ENCODE measurements at places on chromosomes 4 and X. TPM values are rescaled to one million over a fixed set of nuclear protein-coding genes. Genes with fewer than 3 reads are reported as not detected.

The ATOH1 gene
- not detected for total RNA-seq

The HSD17B13 gene
- 1.7 TPM for total RNA-seq

The SLC34A2 gene
- total RNA-seq: 2,903 TPM

DNA sequence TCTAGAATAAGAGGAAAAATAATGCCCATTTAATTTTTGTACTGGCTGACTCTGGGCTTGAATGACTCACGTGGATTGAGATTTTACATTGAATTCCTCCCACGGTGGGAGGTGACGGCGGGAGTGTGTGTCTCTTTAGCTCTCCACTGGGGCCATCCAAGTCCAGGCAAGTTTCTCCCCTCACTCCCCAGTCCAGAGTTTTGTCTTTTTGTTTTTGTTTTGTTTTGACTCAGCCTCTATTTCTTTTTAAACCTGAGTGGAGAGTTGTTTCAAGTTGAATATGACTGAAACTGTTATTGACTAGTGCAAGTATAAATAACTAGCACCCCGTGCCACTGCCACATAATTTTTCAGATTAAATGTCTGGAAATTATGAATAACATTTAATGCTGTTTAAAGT, 13.6 kb downstream of the CHST7 start:
- DNase-seq: no peak

The CXCL6 gene
- not detected for total RNA-seq

- DNase-seq: no peak
Measured at GRCh38 chr4:189124149-189124758, 816.4 kb upstream of the FRG1 start.

DNA sequence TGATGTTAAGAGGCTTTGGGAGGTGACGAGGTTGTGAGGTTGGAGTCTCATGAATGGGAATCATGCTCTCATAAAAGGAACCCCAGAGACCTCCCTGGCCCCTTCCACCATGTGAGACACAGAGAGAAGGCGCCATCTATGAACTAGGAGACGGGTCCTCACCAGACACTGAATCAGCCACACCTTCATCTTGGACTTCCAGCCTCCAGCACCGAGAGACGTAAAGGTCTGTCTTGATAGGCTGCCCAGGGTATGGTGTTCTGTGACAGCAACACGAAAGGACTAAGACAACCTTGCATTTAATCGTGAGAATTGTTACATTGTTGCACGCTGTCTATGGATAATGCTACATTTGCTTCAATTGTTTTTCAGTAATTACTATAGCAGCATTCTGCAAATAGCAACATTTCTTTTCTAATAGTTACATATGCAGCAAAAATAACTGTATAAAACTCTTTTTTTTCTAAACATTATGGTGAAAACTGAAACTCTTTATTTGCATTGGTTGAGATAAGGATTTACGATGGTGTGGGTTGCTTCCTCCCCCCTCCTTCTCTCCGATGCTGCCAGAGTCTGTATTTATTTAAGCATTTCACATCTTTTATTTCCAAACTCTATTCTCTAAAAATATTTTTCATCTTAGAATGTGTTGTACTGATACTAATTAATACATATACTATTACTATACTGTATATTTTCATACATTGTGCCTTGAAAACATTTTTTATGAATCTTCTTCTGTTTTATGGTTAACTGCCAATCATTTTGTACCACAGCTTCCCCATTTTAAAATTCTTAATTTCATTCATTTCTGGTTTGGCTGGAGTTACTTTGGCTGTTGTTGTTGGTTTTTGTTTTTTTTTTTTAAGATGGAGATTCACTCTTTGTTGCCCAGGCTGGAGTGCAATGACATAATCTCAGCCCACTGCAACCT, 26.4 kb upstream of the AKAP17A start:
- peak; percentile 2 for DNase-seq

GRCh38 chrX:134625315-134625718, 33.0 kb downstream of the PLAC1 start:
- no peak for DNase-seq

- DNase-seq: no peak
Measured at GRCh38 chr4:82704156-82704555, 94.4 kb downstream of the SCD5 start.

- DNase-seq: no peak
Measured at GRCh38 chrX:5163663-5164062, 1065.0 kb downstream of the NLGN4X start.

The PRR32 gene
- total RNA-seq: not detected

GRCh38 chr4:37393321-37393720, 148.8 kb downstream of the NWD2 start:
- no peak for DNase-seq
